ENCODE measurements at places on chromosomes 12 and 14.

GRCh38 chr12:26918321-26919215 is 19.2 kb downstream of the INTS13 start:
- DNase-seq, result no peak

DNA sequence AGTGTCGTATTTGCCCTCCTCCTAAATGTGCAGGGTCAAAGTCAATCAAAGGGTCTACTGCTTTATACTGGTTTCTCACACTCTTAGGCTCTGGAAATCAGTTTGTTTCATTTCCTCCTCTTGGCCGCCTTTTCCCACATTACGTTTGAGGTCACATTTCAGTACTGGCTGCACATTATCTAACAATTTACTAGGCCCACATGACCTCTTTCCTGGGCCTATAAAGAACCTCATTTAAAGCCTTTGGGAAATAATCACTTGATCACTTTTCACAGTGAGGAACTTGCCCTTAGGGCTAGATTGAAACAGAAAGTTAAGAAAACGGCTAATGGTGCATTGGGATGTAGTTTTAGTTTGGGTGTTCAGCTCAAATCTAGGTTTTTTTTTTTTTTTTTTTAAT is 497.5 kb downstream of the RERGL start:
- DNase-seq, result no peak

- no peak for DNase-seq
Observed at GRCh38 chr12:20213723-20214625, 154.4 kb upstream of the PDE3A start.

DNA sequence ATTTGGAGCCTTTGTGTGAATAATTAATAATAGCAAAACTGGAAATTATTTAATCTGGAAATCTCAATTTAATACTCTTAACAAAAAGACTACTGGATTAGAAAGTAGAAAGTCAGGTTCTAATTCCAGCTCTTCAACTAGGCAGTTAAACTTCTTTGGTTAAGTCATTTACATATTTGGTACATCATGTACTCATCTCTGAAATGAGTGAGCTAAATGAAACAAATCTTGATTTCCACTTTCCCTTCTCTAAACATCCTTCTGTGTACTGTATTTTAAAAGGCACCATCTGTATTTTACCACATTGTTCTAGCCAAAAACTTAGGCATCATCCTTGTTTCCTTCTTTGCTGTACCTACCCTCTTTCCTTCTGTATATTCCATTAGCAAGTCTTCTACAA is 26.9 kb downstream of the CRADD start:
- DNase-seq, result no peak

DNA sequence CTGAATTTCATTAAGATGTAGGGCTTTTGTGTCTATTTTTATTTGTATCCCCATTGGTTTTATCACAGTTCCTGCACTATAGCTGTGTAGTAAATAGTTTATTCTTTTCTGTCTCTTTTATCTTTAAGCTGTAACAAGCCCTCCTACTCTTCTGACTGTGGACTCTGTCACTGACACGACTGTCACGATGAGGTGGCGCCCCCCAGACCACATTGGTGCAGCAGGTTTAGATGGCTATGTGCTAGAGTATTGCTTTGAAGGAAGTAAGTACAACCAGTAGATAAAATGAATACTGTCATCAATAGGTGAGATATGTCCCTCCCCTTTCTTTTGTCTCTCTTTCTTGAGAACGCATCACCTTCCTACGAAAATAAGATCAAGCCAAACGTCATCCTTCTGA is 34.1 kb upstream of the CHPT1 start:
- no peak for DNase-seq

GRCh38 chr12:116076399-116076798 is 201.1 kb downstream of the MED13L start:
- no peak for DNase-seq

- no peak for DNase-seq
Observed at GRCh38 chr12:125194163-125194773, 129.0 kb downstream of the AACS start.

- DNase-seq, result no peak
Observed at GRCh38 chr14:23430723-23431085, 4.8 kb downstream of the MYH7 start.

GRCh38 chr14:103190741-103191140 is 67.5 kb downstream of the TNFAIP2 start:
- no peak for DNase-seq

- no peak for DNase-seq
Observed at GRCh38 chr12:92769124-92769901, 66.5 kb downstream of the PLEKHG7 start.

Data from activated CD8-positive, alpha-beta memory T cell treated with anti-CD3 and anti-CD28 coated beads for 1 hour (primary cell).